ENCODE measurements at places on chromosomes 2 and 18.
A peak's percentile ranks its signal among the peaks of the same experiment; 100 is the strongest.

DNA sequence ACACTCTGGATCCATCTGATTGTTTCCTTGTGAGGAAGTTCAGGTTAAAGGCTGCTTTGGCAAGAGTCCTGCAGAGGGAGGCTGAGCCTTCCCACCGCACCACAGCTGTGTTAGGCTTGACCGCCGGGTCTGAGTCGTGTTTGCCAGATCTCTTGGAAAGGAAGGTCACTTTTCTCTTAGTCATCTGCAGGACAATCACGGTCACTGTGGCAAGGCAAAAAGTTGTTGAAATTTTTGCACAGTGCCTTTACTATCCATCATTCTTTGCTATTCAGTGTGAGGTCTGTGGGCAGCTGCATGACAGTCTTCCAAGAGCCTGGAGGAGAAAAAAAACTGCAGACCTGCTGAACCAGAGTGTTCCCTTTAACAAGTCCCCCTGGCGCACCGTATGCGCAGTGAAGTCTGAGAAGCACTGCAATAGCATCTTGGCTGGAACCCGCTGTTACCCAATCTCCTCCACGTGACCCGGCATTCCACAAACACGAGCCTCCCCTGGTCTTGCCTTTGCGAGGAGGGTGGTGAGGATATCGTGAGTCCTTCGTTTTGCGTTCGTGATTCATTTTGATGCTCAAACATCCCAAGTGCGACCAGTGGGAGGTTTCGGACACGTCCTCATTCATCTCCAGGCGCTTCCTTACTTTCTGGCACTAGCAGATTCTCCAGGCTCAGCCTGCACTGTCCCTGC lies 23.0 kb downstream of the BIN1 start:
- DNase-seq, result no peak

DNA sequence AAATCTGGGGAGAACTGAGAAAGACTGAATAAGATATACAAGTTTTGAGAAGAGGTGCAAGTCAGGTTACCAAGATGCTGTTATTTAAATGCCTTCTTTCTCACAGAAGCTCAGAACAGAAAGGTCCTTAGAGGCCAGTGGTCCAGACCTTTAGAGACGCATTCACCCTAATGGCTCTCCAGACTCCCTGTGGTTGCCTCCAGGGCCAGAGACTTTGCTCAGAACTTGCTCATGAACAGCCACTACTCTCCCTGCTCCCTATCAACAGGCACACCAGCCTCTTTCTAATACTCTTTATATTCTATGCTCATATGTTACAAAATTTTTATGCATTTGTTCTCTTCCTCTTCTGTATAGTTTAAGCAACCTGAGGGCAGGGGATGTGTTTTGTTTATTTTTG lies 349.0 kb upstream of the TNP1 start:
- no peak for DNase-seq

DNA sequence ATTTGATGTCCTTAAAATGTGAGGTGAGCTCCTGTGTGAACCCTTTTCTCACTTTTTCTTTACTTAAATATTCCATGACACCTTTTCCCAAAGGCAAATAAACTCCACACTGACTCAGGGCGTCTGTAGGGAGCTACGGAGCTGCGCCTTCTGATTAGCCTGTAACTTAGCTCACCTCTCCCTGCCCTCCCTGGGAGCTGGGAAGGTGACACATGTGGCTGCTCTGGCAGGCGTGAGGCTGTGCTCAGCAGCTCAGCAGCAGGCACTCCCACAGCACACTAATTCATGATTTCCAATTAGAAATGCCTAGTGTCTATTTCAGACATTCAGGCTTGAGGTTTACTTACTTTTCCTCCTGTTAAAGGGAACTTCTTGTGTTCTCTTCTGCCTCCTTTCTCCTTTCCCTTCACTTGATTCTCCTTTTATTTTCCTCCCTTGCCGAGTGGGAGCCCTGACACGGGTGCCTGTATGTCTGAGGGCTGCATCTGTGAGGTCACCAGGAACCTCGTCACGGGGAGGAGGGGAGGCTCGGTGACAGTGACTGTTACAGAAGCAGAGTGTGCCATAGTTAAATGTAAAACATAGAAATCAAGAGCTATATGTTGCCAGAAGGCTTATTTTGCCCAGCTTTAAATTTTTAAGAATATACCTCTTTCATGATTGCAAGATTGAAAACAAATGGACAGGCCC lies 437.1 kb downstream of the DCDC2C start:
- no peak for DNase-seq

DNA sequence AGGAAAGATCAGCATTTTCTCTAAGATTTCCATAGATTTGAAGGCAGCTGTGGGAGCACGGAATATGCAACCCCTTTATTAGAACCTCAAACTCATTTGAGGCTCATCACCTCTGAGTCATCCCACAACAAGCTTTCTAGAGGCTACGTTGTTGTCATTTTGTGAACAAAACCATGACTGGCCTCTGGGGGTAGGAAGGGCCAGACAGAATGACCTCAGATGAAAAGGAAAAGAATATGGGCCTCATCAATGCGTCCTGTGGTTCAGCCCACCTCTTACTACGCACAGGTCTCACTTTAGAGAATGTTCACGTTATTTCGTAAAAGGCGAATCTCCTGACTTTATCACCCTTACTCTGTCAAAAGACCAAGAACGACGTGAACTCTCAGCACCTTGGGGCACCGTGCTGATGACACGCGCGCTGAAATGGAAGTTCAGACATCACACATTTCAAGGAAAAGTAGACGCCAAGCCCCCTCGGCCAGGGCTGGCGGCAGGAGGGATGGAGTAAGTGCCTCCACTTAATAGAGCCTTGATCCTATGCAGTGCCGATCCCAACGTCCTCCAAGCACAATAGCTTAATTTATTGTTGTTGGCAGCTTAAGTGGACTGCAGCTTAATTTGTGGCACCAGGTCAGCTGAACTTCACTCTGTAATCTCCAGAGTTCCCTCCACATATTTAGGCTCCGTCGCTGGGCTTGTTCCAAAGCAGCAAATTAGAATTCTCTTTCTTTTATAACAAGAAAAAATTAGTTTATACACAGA lies 208.3 kb downstream of the EIPR1 start:
- no peak for DNase-seq

- DNase-seq, result no peak
Observed at GRCh38 chr2:203763241-203763937, 57.0 kb downstream of the CD28 start.

DNA sequence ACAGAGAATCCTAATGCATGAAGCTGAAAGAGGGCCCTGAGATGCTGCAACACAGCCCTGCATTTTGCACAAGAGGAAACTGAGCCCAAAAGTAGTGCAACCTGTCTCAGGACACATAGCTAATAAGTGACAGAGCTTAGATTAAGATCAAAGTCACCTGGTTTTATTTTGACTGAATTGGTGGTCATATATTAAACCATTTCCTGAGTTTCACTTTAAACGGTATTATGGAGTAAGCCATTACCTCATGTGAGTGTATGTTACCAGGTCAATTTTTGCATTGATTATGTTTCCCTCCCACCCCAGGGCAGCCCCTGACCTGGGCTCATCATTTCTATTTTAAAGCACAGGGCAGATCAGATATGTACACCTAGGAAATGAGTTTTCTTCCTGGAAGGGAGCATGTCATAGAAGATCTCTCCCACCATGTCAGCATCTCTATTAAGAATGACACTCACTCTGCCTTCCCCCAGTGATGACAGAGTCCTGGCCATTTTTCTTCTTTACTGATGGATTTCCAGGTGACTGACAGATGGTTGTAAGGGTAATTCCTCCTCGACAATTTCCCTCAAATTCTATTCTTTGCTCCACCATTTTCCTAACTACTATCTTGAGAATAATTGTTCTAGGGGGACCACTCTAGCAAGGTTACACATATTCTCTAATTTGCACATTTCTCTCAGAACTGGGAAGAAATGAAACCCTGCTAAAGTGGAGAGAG lies 441.3 kb upstream of the SLC14A2 start:
- no peak for DNase-seq

DNA sequence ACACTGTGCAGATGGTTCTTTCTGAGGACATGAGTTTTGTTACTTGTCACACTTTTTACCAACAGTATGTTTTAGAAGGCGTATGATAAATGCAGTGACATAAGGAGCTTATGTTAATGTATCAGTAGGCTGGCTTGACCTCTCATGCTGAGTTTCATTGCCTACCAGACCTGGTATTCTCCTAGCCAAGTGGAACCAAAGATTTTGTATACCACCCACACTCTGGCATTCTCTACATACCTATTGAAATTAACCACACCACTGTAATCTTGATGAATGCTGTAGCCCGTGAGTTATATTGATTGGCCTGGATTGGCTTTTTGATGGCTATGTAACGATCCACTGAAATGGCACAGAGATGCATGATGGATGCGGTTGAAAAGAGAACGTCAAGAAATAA lies 11.4 kb downstream of the HTR2B start:
- no peak for DNase-seq

DNA sequence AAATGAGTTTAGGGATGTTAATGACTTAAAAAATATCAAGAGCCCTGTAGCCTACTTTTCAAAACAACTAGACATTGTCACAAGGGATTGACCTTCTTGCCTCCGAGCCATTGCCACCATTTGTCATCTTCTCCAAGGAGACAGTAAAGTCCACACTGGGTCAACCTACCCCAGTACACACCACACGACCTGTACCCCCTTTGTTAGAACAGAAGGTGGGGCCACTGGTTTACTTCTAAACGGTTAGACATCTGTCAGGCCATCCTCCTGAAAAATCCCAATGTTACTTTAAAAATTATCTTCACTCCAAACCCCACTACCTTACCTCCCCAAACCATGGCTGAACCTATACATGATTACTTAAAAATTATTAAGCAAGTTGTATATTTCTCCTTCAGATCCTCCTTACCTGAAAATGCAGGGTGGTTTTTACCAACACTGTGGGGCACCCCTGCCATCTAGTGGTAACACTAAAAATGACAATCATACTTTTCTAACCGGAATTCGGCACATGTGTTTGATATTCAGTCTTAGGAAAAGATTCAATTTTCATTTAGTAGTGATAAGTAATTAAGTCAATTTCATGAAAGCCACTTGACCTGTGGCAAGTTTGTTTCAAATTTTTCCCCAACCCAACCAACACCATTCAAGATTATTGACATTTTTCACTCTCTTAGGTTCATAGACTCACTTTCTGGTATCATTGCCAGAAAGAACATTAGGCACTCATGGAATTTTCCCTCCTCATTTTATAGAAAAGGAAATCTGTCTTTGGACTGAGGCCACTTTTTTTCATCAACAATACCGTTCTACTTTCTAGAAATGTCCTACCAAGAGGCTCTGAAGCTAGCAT lies 265.3 kb upstream of the PKDCC start:
- DNase-seq, result no peak

DNA sequence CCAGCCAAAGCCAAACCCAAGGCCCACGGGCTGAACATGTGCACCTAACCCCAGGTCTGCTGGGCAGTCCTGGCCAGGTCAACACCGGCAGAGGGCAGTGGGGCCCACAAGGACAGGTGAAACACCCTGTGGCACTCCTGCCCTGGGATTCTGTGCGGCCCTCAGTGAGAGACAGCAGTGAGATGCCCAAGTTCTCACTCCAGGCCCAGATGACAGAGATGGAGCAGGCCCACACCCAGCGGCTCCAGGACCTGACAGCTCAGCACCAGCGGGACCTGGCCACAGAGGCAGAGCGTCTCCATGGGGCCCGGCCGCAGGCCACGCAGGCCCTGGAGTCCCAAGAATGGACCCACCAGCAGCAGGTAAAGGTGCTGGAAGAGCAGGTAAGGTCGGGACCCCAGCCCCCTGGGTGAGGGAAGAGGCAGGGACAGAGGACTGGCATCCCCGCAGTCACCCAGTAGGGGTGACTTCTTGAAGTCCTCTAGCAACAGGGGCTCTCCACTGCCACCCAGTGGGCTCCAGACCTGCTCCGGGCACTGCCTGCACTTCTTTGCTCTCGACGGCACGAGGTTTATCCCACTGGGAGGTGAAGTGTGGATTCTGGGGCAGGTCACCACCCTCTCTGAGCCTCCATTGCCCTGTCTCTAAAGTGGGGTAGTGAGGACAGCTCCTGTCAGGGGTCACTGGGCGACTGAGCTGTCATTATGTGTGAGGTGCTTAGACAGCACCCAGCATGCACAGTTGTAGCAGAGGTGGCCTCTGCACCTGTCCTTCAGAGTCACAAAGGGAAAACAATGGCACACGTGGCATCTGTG lies 8.8 kb upstream of the SNED1 start:
- no peak for DNase-seq

DNA sequence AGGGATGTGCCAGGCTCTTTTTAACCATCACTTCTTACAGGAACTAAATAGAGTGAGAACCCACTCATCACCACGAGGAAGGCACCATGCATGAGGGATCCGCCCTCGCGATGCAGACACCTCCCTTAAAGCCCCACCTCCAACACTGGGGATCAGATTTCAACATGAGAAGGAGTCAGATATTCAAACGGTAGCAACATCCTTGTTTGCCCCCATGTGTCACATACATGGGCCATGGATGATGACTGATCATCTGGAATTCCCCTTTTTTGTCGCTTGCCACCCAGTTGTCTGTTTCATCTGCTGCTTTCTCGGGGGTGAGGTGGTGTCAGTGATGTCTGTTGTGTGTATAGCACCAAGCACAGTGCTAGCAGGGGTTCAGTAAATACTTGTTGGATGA lies 57.9 kb downstream of the NCK2 start:
- peak; percentile 50 for DNase-seq

GRCh38 chr18:54284535-54284934 lies 15.2 kb downstream of the POLI start:
- DNase-seq, result no peak

Data from stimulated activated CD8-positive, alpha-beta memory T cell treated with anti-CD3 and anti-CD28 coated beads, Interleukin-15, amount 100 ng/mL, for 4 hours (primary cell).